Upper lobe of left lung (tissue), 6 donors: ENCODE measurements at places on chromosomes 16 and 17. TPM values are rescaled to one million over a fixed set of nuclear protein-coding genes. Genes with fewer than 3 reads are reported as not detected.

GRCh38 chr16:1920727-1921171 lies 2.5 kb upstream of the HS3ST6 start:
- H3K4me3 ChIP-seq, result no peak overlapping the region
- H3K27me3 ChIP-seq, result peaks cover 23% of the 10 kb centered on the region
- peaks cover 15% of the 10 kb centered on the region for H3K4me1 ChIP-seq
- no peak overlapping the region for H3K27ac ChIP-seq
- no peak for DNase-seq

- H3K27me3 ChIP-seq, result no peaks in the 10 kb centered on the region
- H3K36me3 ChIP-seq, result no peaks in the 10 kb centered on the region
- no peak overlapping the region for H3K4me3 ChIP-seq
- peak; percentile 43 for DNase-seq
These were observed 46.6 kb downstream of the PECAM1 start for GRCh38 chr17:64343833-64344637.

DNA sequence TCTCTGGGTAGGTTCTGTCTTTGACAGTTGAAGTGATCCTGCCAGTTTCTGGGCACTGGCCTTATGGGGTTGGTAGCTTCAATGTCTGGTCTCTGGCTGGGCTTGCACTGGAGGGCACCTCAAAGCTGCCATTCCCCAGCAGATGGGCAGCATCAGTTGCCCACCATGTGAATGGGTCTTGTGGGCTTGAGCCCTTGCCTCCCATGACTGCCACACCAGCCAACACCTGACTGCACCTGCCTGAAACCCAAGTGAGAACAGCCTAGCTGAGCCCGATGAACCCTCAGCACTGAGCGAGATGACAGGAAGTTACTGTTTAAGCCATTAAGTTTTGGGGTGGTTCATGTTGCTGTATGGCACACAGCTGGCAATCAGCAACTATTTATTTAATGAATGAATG lies 69.1 kb upstream of the AXIN2 start:
- H3K27me3 ChIP-seq, result no peaks in the 10 kb centered on the region
- no peak overlapping the region for H3K27ac ChIP-seq
- H3K4me3 ChIP-seq, result no peak overlapping the region
- H3K4me1 ChIP-seq, result peaks cover 7% of the 10 kb centered on the region
- H3K36me3 ChIP-seq, result no peaks in the 10 kb centered on the region

The LRRC46 gene
- 9.7 TPM for total RNA-seq
